ENCODE measurements at places on chromosomes 3 and 15.

DNA sequence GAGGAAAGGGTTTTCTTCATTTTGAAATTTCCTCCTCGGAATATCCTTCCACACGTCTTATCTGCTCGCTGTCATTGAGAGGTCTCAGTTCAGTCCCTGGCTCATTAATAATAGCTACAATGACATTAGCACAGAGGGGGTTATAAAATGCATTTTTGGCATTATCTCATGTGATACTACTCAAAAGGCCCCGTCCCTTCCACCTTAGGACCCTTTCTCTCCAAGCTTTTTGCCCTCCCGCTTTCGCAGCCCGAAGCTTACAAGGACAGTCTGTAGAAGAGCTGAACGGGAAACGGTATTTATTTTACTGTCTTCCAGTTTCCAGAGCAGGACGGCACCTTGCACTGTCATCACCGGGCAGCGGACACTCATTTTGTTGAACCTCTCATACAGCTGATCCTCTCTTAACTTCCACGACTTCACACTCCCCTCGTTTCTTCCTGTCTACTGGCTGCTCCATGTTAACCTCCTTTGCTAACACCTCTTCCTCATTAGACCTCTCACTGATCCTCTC, 5.6 kb upstream of the PLEKHO2 start:
- DNase-seq = no peak

DNA sequence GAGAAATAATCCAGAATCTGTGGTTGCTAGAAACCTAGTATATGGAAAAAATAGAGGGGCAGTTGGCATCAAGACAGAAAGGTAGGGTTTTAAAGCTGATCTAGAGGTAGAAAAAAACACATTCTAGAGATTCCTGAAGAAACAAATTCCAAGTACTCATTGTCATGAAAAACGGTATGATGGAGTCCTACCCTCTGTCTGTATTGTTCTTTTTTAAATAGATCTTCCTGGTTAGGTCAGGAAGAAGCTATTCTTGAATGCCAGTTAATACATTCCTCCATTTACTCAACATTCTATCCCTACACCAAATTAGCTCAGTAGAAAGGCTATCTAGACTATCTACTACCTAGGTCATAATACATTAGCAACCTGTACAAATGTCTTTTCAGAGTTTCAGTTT, 364.7 kb downstream of the FHIT start:
- no peak for DNase-seq

DNA sequence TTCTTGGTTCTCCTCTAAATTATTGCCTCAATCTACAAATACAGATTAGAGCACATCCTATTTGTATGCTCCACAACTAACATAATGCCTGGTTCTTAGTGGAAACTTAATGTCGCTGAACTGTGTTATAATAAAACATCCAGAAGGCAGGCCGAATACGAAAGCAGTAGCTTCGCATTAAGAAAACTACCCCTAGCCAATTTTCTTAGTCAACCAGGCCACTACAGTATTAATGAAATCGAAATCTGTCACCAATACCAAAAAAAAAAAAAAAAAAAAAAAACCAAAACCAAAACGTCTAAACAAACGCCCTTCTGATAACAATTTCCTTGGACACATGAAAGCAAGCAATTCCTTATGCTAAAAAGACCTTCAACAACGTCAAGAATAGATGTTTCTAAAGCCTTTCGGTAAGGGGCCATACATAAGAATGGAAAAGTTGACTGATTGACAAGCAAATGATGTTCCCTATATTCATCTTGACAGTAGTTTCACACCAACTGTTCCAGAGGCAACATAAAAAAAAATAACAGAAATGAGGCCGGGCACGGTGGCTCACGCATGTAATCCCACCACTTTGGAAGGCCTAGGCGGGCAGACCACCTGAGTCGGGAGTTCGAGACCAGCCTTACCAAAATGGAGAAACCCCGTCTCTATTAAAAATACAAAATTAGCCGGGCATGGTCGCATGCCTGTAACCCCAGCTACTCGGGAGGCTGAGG, 1.3 kb downstream of the DENND6A start:
- no peak for DNase-seq

DNA sequence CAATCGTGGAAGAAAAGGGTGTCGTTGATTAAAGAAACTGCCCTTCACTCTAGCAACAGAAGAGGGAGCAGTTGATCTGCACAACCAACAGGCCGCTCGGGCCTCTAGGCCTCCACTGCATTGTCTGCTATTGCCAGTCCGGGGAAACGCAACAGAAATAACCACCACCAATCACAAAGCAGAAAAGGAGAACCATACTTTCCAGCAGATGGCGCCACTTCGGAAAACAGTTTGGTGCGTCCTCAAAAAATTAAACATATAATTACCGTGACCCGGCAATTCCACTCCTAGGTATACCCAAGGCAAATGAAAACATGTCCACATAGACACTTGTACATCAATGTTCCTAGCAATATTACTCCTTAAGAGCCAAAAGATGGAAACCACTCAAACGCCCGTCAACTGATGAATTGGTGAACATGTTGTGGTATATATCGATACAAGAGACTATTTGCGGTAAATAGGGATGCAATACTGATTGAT, 154.1 kb downstream of the TJP1 start:
- DNase-seq = no peak
